Left forelimb (tissue), 1 donor: ENCODE measurements at places on chromosomes 16 and 17.
A peak's percentile ranks its signal among the peaks of the same experiment; 100 is the strongest.

GRCh38 chr16:84271037-84271436 is 23.6 kb upstream of the WFDC1 start:
- no peak for DNase-seq

GRCh38 chr17:1532836-1533602 is 16.6 kb upstream of the INPP5K start:
- DNase-seq = no peak

- no peak for DNase-seq
Observed at GRCh38 chr17:64232466-64233262, 30.4 kb downstream of the TEX2 start.

DNA sequence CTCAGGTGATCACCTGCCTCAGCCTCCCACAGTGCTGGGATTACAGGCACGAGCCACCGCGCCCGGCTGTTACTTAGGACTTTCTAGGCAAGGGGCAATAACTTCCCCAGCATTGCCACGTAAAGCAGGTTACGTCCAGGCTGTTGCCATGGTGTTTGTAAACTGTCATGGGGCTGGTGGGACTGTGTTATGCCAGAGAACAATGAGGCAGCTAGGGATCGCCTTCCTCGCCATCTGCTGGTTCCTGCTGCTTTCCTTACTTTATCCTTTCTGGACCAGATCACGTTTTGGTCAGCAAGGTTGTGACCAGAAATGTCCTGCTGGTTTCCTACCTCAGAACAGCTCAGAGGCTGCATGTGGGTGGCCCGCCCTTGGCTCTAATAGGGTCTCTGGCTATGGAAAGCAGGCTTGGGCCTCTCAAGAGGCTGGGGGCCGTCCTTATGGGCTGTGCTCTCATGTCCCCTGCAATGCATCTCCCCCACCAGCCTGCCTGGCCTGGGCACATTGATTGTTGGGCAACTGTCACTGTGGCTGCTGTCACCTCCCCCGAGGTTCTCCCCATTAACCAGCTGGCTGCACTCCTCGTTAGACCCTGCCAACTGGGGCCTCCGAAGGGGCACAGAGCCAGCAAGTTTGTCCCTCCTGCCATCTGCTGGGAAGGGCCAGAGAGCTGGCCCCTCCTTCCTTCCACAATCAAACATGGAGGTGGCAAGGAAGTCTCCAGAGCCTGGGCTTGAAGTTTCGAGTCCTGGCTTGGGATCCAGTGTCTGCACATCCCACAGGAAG is 28.2 kb upstream of the ZC3H18 start:
- DNase-seq = no peak

- no peak for DNase-seq
Observed at GRCh38 chr17:18146259-18146658, 37.4 kb upstream of the ALKBH5 start.

- DNase-seq = no peak
Observed at GRCh38 chr16:52469775-52470174, 77.2 kb downstream of the TOX3 start.

DNA sequence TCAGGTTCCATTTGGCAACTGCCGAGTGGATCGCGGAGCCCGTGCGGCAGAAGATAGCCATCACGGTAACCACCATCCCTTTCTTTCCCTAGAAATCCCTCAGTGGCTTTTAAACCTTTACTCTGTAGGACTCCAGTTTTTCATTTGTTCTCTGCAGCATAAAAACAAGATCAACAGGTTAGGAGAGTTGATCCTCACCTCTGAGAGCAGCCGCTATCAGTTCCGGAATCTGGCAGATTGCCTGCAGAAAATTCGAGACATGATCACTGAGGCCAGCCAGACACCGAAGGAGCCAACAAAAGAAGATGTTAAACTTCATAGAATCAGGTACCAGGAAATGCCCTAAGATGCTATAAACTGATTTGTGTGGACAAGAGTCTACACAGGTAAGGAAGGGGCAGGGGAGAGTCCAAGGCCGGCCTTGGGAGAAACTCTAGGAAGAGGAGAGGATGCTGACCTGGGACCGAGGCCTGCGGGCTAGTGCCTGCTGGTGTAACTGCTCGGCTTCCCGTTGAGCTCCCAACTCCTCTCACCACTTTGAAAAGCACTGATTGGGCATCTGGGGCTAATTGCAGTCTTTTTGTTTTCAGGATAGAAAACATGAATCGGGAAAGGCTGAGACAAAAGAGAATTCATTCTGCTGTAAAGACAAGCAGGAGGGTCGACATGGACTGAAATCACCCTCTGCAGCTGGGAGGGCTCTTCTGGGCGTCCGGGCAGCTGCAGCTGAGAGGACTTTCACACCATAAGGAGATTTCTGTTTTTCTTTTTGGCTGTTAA is 8.1 kb downstream of the MRPL58 start:
- DNase-seq = no peak

GRCh38 chr16:55821210-55821609 is 11.7 kb downstream of the CES1 start:
- peak; percentile 40 for DNase-seq

DNA sequence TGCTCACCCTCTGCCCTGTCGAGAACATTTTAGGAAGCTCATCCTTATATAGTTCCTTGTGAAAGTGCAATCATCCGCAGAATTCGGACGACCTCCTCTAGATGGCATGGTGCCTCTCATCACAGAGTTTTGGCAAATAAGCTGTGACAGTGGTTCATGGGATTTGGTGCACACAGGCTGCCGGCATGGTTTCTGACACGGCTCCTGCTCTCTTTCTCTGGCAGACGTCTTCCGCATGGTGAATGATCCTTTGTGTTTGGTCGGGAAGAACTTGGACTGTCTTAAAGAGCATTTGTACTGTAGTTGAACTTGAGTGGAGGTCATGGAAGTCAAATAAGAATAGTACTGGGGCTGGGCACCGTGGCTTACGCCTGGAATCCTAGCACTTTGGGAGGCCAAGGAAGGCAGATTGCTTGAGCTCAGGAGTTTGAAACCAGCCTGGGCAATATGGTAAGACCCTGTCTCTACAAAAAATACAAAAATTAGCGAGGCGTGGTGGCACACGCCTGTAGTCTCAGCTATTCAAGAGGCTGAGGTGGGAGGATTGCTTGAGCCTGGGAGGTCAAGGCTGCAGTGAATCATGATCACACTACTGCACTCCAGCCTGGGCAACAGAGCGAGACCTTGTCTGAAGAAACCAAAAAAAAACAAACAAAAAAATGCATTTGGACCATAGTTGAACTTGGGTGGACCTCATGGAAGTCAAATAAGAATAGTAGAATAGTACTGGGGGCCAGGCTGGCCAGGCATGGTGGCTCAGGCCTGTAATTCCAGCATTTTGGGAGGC is 34.7 kb upstream of the NAT9 start:
- no peak for DNase-seq

DNA sequence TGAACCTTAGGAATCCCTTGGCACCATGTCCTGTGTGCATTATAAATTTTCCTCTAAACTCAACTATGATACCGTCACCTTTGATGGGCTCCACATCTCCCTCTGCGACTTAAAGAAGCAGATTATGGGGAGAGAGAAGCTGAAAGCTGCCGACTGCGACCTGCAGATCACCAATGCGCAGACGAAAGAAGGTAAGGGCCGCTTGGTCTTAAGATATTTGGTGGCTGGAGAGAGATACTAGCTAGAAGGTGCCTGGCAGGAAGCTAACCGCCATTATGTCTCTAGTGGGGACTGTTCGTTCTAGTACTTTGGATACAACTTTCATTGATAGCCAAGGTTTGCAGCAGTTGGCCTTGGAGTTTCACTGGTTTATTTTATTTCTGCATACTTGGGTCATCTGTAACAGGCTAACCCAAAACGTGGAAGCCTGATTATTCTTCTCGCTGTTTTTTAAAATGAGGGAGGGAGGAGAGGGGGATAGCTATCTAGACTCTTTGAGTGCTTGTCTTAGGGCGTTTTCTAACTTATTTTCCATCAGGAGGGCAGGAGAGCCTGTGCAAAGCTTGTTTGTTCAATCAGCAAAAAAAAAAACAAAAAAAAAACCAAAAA is 1.3 kb downstream of the RBBP6 start:
- no peak for DNase-seq

DNA sequence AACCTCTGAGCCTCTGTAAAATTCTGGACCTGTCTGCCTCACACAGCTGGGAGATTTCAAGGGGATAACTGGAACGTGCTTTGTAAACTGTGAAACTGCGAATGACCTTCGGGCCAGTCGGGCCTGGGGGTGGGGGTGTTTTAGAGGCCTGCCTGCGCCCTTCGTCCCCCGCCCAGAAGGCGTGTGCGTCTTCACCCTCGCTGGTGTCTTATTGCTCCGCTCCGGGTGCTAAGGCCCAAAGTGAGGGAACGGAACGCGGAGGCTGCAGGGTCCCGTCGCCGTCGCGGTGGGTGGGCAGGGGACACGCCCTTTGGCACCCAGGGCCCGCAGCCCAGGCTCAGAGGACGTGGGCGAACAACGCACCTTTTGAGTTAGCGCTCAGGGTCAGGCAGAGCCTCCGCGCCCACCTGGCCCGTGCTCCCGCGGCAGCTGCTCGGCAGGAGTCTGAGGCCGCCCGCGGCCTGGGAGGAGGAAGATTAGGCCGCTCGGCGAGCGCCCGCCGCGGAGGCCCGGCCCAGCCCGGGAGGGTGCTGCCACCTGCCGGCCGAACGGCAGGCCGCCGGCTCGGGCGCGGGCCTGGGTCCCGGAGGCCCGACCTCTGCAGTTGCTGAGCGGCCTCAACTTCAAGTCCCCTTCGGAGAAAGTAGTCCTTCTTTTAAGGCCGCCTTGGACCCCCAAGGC is 29.7 kb downstream of the DCAKD start:
- peak; percentile 80 for DNase-seq

DNA sequence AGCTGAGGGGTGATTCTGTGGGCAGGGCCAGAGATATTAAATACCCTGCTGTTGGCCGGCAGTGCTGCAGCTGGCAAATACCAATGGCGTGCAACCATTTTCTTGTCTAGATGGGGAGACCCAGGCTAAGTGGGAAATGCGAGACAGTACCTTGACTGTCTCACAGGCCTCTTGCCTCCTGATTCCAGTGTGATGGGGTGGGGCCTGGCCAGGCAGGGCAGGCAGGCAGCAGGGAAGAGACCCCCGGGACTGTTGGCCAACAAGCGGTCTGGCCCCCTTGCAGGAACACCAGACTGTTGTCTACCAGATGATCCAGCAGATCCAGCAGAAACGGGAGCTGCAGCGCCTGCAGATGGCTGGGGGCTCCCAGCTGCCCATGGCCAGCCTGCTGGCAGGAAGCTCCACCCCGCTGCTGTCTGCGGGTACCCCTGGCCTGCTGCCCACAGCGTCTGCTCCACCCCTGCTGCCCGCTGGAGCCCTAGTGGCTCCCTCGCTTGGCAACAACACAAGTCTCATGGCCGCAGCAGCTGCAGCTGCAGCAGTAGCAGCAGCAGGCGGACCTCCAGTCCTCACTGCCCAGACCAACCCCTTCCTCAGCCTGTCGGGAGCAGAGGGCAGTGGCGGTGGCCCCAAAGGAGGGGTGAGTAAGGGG is 5.7 kb upstream of the CISD3 start:
- no peak for DNase-seq

DNA sequence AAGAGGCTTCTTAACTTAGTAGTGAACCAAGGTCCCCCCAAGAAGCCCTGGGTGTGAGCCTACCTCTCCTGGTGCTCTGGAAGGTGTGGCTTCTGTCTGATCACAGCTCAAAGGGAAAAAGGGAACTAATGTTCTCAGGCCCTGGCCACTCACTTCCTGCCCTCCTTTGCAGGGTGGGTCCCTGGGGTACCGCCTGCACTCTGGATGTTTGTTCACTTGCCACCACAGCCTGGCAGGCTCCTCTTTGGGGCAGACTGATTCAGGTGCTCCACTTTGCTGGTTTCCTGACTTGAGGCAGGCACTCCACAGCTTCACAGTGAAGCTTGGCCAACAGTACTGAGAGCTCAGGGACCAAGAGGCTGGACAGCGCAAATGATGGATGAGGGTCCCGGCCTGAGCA is 5.9 kb upstream of the MYO15A start:
- DNase-seq = no peak

- DNase-seq = peak; percentile 64
Observed at GRCh38 chr17:77503916-77504651, 363.3 kb downstream of the SEC14L1 start.

GRCh38 chr17:46158323-46159296 is 34.6 kb downstream of the KANSL1 start:
- no peak for DNase-seq

- DNase-seq = no peak
Observed at GRCh38 chr16:59514651-59515050, 780.5 kb upstream of the GOT2 start.

DNA sequence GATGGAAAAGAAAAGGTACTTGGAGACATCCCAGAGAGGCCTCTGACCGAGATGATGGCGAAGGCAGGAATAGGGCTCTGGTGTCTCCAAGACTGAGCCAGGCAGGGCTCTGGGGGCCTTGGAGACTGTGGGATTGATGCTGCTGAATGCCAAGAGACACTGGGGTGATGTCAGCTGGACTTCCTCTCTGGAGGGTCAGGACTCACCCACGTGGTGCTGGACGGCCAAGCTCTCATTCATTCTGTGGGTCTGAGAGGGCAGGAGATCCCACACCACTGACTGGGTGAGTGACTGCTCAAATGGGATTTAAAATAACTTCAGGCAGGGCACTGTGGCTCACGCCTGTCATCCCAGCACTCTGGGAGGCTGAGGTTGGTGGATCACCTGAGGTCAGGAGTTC is 64.8 kb downstream of the NT5M start:
- no peak for DNase-seq

DNA sequence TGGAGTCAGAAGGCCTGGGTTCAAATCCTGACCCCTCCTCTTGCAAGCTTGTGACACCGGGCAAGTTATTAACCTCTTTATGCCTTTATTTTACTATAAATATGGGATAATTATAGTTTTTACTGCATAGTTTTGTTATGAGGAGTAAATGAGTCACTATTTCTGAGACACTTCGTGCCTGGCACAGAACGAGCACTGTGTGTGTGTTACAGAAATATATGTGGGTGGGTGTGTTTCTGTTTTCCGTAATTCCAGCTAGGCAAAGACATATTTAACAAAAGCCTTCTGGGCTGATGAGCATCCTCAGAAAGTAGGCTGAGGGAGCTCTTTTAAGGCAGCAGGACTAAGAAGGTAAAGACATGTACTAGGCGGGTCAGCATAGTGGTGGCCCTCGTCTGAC is 417.9 kb downstream of the MAF start:
- no peak for DNase-seq

GRCh38 chr17:38584350-38584925 is 21.3 kb downstream of the SRCIN1 start:
- DNase-seq = no peak

GRCh38 chr17:2449486-2449885 is 48.6 kb upstream of the MNT start:
- DNase-seq = no peak

GRCh38 chr16:90048347-90048722 is 28.8 kb downstream of the PRDM7 start:
- DNase-seq = no peak

DNA sequence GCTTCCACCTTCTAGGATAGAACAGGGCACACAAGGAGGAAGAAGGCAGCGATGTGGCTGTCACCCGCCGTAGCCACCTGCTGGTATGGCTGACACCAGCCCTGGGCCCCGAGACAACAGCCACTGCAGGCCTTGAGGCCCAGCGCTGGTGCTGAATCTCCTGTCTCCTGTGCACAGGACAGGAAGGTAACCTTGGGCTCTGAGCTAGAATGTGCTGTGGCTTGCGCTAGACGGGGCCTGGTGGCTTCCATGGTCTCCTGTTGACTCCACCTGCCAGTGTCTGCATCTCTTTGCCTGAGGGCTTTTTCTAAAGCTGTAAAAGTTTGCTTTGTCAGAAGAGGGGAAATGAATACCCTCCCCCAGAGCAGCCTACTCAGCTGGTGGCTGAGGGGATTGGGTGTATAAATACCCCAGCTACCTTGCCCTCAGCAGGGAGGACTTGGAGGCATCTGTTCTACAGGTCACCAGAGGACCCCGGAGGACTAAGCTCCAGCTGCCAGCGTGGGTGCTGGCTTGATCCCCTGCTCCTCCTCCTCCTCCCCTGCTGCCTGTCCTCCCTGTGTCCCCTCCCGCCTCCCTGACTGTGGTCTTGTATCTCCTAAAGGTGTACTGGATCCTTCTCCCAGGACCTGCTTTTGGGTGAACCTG is 76.1 kb upstream of the SDK2 start:
- no peak for DNase-seq
